ENCODE measurements at places on chromosomes 16 and 17.
A peak's percentile ranks its signal among the peaks of the same experiment; 100 is the strongest.

GRCh38 chr17:71251276-71251675 is 869.5 kb upstream of the SOX9 start:
- DNase-seq = peak; percentile 21

- DNase-seq = peak; percentile 21
Measured at GRCh38 chr16:57842601-57843000, 40.3 kb upstream of the KIFC3 start.

- no peak for DNase-seq
Measured at GRCh38 chr16:85083051-85083639, 29.1 kb downstream of the CIBAR2 start.

GRCh38 chr17:80720610-80721577 is 176.3 kb downstream of the RPTOR start:
- DNase-seq = peak; percentile 86

GRCh38 chr17:2369551-2370210 is 31.2 kb downstream of the MNT start:
- no peak for DNase-seq

DNA sequence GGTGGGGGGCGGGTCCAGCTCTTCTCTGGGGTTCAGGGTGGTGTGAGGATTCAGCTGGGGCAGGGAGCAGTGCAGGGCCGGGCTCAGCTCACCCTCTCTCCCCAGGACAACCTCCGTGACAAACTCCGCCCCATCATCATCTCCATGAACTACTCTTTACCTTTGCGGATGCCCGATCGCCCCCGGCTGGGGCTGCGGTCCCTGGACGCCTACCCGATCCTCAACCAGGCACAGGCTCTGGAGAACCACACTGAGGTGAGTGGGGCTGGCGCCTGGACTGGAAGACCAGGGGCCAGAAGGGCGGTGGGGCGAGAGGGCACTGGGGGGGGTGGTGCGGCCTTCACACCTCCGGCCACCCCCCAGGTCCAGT is 18.9 kb upstream of the PDK2 start:
- no peak for DNase-seq
